ENCODE measurements at places on chromosomes 7 and 10.

DNA sequence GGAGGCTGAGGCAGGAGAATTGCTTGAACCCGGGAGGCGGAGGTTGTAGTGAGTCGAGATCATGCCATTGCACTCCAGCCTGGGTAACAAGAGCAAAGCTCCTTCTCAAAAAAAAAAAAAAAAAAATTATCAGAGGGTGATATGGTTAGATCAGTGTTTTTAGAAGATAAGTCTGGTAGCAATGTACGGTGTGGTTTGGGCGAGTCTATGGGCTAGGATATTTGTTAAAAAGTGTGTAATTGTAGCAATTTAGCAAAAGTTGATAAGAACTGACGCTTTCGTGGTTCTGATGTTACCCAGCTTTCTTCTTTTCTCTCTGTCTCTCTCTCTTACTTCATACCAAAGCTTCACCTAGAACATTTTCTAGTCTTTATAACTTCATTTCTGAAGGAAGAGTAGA is 6.9 kb upstream of the CYP51A1 start:
- no peak for DNase-seq

GRCh38 chr10:32367793-32368453 is 21.0 kb upstream of the EPC1 start:
- DNase-seq, result peak; percentile 65

- no peak for DNase-seq
Measured at GRCh38 chr10:31036209-31036608, 4.5 kb upstream of the ZNF438 start.

DNA sequence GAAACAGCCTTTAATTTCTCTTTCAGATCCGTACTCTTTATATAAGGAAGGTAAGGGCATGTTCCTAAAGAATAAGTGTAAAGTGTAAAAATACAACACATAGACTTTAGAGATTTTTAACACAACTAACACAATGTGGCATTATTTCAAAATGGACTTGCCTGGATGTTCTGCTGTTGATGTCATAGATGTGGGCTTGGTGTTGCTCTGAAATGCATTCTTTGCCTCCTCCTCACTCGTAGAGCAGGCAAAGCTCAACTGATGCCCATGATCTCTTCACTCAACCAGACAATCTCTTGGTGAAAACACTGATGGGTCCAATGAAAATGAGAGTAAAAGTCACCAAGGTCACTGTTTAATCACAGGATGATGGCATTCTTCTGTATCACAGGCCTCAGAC is 174.2 kb upstream of the TCERG1L start:
- no peak for DNase-seq

DNA sequence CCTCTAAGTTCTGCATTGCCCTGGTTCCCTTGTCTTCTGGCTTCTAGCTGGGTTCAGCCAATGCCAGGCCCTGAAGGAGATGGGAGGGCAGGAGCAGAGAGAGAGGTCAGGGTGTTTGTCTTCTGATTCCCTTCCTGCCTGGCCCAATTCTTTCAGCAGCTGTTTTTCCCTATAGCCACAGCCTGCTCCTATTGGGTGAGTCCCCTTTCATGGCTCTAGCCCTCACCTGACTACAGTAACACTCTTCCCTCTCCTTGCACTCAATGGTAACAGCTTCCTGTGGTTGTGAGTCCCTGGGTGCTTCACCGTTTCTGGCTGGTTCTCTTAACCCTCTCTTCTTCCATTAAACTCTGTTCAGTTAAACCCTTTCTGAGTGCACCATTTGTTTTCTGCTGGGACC is 17.1 kb downstream of the NPFFR1 start:
- no peak for DNase-seq

- DNase-seq, result peak; percentile 57
Measured at GRCh38 chr10:86520871-86521677, 518 bp downstream of the WAPL start.

DNA sequence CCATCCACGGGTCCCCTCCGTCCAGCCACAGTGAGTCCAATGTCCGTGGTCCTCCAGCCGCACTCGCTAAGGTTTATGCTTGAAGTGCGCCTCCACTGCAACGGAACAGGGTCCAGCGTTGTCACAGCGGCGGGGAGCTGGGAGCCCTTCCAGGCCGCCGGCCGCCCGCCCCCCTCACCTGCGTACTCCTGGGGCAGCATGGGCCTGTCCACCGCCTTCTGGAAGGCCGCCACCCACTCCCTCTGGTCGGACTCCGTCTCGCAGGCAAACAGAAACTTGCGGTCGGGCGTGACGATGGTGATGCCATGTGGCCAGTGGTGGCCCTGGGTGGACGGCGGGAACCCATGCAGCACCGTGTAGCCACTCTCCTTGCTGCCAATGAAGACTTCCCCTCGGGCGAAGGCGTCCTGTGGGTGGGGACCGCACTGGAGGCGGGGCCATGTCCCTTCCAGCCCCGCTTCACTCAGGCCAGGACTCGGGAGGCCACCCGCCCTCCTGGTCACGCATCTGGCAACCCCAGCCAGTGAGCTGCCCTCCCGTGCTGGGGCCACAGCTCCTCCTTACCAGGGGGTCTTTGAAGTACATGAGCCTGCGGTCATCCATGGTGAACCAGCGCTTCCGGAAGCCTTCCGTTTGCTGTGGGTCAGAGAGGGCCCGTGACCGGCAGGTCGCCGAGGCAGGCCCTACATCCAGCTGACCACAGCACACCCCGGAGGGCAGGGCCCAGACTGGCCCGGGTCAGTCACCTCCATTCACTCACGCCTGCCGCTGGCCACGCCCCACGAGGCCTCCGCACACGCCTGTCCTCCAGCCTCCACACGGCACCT is 22.7 kb downstream of the GET4 start:
- no peak for DNase-seq

All from activated CD4-positive, CD25-positive, alpha-beta regulatory T cell treated with anti-CD3 and anti-CD28 coated beads, Interleukin-2, amount 50 U/mL, for 72 hours (primary cell).